Sciatic nerve (tissue), 2 donors: ENCODE measurements at places on chromosomes 5 and 9. TPM values are rescaled to one million over a fixed set of nuclear protein-coding genes. Genes with fewer than 3 reads are reported as not detected.

The C9 gene
- not detected for total RNA-seq

DNA sequence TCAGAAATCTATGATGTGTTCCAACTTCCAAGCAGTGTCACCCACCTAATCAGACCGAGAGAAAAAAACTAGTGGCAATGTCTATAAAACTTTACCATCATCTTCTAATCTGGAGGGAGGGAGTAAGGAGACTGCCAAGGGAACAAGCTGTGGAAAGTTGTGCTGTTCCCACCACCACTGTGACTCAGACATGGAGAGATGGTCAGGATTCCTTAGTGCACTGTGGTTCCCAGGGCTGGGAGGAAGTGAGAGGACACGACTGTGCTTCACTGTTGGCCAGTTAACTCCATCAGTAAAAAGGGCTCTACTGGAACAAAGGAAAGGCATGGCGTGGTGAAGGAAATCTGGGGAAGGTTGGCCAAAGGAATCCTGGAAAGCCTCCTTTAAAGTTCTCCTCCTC lies 18.8 kb downstream of the TICAM2 start:
- no peak for DNase-seq

The ARID3C gene
- total RNA-seq = 1.2 TPM

- no peak for DNase-seq
Measured at GRCh38 chr5:147789820-147790219, 7.3 kb upstream of the JAKMIP2 start.

The CA9 gene
- not detected for total RNA-seq

GRCh38 chr5:122180863-122181548 lies 51.7 kb downstream of the ZNF474 start:
- DNase-seq = no peak

GRCh38 chr5:35884191-35884769 lies 27.6 kb downstream of the IL7R start:
- no peak for DNase-seq

GRCh38 chr9:2979957-2980610 lies 136.2 kb upstream of the PUM3 start:
- no peak for DNase-seq

- no peak for DNase-seq
Measured at GRCh38 chr5:108382784-108383330, 959 bp upstream of the FBXL17 start.

DNA sequence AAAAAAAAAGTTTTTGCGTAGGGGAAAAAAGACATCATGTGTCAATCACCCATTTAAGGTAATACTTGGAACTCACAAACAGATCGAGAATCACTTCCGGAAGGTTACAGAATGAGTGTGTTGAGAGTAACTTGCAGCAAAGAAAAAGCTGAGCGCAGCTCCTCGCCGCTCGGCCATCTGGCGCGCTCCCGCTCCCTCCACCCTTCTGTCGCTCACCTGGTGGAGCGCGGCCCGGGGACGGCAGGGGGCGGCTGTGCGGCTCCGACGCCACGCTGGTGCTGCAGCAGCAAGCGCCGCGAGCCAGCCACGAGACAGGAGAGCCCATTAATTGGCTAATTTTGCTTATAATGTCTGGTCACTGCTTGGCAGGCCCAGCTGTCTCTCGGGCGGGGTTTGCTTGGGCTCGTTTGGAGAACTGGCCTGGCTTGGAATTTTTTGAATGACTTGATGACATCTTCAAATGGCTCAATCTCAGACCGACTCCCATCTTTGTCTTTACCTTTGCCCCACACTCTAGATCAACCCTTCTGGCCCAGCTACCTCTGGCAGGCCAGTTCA lies 601.8 kb downstream of the CCDC171 start:
- no peak for DNase-seq

GRCh38 chr9:110579034-110579861 lies at the start of gene SVEP1:
TSS of gene SVEP1 (minus strand) at chr9:110579741. CDS start at chr9:110579543, 198 bp downstream.
- DNase-seq = peak; percentile 72

DNA sequence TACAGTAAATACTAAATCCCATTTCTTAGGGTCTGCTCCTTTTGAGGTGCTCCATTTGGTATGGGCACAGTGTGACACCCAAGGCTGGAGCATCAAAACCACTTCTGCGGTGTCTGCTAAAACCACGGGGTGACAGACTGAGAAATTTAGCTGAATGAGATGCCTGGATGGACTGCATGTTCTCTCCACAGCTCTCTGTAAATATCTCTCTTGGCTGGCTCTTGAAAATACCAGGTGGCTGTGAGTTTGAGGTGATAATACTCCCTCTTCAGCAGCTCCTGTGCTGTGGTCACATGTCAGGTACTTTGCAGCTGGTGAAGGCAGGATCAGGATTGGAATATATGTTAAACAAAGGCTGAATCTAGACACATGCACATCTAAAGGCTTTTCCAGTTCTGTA lies 93.7 kb upstream of the SIMC1 start:
- DNase-seq = no peak

The LVRN gene
- 5.6 TPM for total RNA-seq

GRCh38 chr9:106405871-106406435 lies 457.0 kb upstream of the ZNF462 start:
- no peak for DNase-seq

DNA sequence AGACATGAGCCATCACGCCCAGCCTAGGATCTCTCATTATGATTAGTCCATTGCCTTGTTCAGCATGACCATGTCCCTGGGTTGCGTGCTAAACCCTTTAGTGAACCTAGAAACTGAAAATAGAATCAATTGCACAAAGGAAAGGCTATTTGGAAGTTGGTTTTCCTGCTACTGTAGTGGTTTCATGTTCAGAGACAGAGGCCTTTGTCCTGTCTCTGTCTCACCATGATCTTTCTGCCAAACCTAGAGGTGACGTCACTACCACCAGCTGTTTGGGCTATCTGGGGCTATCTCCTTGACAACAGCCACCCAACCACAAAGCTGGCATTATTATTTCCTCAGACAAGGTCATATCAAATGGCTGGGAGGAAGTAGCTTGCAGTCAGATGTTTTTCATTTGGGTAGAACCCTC lies 4.0 kb upstream of the CDK5RAP2 start:
- DNase-seq = no peak

DNA sequence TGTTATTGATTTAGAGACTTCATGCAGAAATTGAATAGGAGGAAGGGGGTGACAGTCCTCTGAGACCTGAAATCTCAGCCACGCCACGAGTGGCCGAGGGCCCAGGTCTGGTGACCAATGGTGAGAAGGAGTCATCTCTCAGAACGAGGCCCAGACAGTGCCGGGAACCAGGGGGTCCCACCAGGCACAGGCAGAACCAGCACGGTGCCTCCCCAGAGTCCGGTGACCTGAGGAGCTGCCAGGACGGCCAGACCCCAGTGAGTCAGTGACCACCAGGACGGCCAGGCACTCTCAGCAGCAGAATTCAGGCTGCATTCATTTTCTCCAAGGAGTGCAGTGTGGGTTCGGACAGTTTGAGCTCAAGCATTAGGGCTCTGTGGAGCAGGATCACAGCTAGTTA lies 43.8 kb upstream of the NKD2 start:
- peak; percentile 51 for DNase-seq

DNA sequence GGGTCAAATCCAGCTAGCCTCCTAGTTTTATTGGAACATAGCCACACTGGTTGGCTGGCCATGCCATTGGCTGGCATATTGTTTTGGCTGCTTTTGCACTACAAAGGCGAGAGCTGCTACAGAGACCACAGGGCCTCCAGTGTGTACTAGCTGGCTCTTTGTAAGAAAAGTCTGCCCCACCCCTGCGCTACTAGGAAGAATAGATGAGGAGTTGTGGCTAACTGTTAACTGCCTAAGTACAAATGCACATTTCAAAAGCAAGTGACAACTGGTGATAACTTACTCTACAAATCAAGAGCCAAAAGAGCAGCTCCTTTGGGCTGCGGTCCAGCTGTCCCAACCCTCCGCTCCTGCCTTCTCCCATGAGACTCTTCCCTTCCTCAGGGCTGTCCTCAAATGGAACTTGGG lies 63.9 kb downstream of the SERINC5 start:
- no peak for DNase-seq

The GLRA1 gene
- total RNA-seq = not detected

DNA sequence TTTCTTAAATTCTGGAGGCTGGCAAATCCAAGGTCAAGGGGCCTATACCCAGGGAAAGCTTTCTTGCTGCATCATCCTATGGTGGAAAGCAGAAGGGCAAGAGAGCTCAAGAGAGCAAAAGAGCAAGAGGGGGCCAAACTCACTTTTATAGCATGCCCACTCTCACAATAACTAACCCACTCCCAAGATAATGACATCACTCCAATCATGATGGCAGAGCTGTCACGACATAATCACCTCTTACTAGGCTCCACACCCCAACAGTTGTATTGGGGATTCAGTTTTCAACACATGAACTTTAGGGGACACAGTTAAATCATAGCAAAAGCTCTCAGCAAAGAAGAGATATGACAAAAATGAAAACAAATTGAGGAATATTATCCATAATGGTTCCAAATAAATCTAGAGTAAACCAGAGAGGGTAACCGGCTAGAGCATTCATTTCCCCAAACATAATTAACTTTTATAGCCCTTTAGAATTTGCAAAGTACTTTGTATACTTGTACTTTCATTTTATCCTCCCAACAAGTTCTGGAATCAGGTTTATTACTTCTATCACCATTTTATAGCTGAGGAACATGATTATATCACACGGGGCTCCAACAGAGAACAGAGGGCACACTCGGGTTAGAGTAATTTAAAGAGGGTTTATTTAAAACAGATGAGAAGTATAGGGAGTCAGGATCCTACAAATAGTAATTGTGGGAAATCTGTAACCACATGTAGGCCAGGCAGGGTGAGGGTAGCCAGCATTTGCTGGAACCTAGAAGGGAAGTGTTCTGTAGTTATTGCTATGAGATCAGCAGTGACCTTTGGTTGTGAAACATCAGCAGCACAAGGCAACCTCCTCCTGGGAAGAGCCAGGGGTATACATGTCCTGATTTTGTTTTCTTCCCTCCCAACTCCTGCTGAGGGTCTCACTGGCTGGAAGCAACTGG lies 7.2 kb upstream of the TARS1 start:
- DNase-seq = no peak

GRCh38 chr9:121612511-121612998 lies 38.9 kb upstream of the DAB2IP start:
- DNase-seq = no peak

The TMEFF1 gene
- 1.5 TPM for total RNA-seq

GRCh38 chr5:90518661-90519060 lies 10.7 kb downstream of the LYSMD3 start:
- no peak for DNase-seq

GRCh38 chr9:14310311-14310710 lies 3.6 kb downstream of the NFIB start:
- DNase-seq = no peak

GRCh38 chr9:137428841-137429545 lies 5.8 kb downstream of the NOXA1 start:
- DNase-seq = no peak

The CATSPER3 gene
- total RNA-seq = 0.80 TPM

DNA sequence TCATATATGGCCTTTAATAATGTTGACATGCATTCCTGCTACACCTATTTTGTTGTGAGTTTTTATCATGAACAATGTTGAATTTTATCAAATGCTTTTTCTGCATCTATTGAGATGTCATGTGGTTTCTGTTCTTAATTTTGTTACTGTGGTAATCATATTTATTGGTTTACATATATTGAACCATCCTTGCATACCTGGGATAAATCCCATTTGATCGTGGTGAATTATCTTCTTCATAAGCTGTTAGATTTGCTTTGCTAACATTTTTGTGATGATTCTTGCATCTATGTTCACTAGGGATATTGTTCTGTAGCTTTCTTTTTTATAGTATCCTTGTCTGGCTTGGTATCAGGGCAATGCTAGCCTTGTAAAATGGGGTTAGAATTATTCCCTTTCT lies 222.0 kb downstream of the WDR70 start:
- DNase-seq = no peak

The CMBL gene
- 17.5 TPM for total RNA-seq

The GRIN3A gene
- 0.13 TPM for total RNA-seq

DNA sequence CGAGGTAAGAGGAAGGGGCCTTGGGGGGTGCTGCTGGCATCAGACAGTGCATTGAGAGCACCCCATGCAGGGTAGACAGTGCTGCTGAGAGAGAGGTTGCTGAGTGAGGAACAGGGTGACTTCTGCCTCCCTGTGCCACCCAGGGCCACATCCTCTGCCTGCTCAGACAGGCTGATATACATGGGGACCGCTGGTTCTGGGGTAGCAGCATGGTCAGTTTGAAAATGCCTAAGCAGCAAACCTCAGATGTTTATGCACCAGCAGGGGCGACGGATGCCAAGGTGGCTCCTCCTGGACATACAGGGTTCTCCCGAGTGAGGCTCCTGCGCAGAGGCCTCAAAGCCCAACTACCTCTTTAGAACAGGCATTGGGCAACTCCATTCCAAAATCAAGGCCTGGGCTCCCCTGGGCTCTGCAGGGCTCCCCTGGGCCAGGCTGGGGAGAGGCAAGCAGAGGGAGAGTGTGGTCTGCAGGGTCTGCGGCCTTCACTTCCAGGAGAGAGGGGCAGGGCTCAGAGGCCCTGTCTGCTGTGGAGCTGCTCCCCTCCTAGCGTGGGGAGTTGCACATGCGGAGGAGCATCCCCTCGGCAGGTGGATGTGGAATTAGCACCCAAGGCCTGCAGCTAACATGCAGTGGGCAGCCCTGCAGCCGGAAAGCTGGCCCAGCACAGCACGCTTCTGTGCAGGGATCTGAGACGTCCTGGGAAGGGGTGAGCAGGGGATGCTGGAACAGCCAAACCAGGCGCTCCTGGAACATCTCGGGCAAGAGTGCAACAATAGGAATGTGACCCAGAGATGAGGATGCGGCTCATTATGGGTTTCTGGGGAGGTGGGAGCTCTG lies 46.5 kb downstream of the IRX2 start:
- no peak for DNase-seq

GRCh38 chr5:67028371-67028770 lies 168.2 kb downstream of the CD180 start:
- no peak for DNase-seq
